ENCODE measurements at places on chromosomes 2 and 18. TPM values are rescaled to one million over a fixed set of nuclear protein-coding genes. Genes with fewer than 3 reads are reported as not detected.

The ERMN gene
- 0.04 TPM for total RNA-seq

The NLRC4 gene
- 0.40 TPM for total RNA-seq

The PKP4 gene
- 25.0 TPM for total RNA-seq

The RNU2-63P gene
- total RNA-seq = 15.0 TPM

The CDH19 gene
- 2.3 TPM for total RNA-seq

The STARD6 gene
- total RNA-seq = 0.18 TPM

The PLCL1 gene
- 13.4 TPM for total RNA-seq

The TNFRSF11A gene
- total RNA-seq = 2.0 TPM

The SLC4A3 gene
- 5.5 TPM for total RNA-seq

The CFAP210 gene
- not detected for total RNA-seq

The ANKRD29 gene
- 4.0 TPM for total RNA-seq

The RAB6C gene
- total RNA-seq = 0.09 TPM

All from muscle of leg (tissue), 16 donors.